DMS79 (cell line): ENCODE measurements at places on chromosomes 7 and 10.

- DNase-seq, result no peak
Observed at GRCh38 chr10:14574291-14574690, 200.4 kb downstream of the FAM107B start.

DNA sequence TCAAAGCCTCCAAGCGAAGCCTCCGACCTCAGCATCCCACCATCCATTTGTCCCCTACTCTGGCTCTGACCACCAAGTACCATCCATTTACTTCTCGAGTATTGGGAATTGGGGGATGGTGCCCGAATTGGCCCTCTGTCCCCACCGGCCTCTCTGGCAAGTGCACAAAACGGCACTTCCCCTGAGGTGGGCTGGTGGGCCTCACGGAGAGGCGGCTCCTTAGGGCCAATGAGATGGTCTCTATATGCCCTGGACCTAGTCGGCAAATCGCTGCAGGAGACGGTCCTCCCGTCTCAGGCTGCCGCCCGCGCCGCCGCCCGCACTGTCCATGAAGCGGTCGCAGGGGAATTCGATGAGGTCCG lies 2.8 kb downstream of the TRIL start:
- no peak for DNase-seq

GRCh38 chr10:128158021-128158795 lies 32.0 kb upstream of the MKI67 start:
- DNase-seq, result no peak

DNA sequence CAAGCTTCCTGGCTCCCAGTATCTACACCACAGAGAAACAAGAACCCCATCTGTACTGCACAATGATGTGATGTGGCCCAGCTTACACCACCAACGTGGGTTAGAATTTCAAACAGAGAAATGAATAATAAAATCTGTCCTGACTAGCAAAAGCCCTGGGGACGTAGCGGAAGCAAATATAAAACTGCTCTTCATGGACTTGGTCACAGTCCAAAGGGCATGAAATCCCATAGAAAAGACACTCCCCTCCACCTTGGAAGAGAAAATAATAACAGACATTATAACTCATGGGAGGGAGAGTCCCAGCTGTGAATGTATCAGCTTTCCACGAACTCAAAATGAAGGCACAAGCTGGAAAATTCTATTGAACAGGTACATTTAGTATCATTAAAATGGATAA lies 205.3 kb upstream of the GALNT17 start:
- DNase-seq, result no peak

DNA sequence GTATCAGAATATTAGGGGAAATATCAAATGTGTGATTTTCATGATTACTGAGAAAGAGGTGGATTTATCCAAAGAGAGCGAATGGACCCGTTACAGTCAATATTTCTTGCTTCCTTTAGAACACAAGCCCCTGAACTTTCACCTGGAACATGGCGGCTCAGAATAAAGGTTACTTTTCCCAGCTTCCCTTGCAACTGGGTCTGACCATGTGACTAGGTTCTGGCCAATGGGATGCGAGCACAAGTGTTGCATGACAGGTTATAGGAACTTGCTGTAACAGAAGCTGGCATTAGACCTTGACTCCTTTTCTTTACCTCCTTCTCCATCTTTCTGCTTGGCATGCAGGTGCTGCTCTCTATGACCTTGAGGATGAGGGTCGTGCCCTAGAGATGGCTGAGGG lies 556.1 kb downstream of the TYW1 start:
- DNase-seq, result no peak

DNA sequence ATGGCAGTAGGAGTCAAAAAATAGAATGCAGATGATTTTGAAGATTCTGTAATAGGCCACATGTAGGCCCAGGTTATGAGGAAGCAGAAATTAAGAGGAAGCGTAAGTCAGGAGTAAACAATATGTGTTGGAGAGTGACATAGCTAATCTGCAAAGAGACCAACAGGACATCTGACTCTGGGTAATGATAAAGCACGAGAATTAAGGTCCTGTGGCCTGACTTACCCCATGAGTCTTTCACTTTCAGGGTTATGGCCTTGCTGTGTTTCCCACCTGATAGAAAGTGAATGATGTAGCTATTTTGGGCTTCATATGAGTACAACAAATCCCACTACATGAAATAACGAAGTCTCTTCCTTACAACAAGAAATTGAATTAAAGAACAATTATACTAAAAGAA lies 393.0 kb downstream of the MAGI2 start:
- DNase-seq, result no peak

DNA sequence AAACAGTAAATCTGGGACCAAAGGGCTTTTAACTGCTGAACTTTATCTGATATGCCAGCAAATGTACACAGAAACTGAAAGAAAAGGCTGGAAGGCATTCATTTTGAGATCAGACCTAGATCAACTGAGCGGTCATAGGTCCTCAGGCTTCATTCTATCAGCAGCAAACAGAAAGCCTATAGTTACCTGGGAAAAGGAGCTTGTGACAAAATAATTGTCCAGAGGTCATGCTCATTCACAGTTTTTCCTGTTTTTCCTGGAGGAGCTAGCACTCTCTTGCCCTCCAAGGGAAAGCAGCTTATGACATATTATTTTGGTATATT lies 320.2 kb downstream of the AHR start:
- no peak for DNase-seq

GRCh38 chr10:99368646-99369045 lies 39.5 kb downstream of the CNNM1 start:
- DNase-seq, result no peak

GRCh38 chr10:8061274-8062211 lies 7.1 kb downstream of the GATA3 start:
- no peak for DNase-seq

GRCh38 chr10:113802997-113803396 lies 50.9 kb downstream of the DCLRE1A start:
- no peak for DNase-seq

GRCh38 chr10:103504181-103504783 lies 10.8 kb downstream of the NEURL1 start:
- no peak for DNase-seq

- no peak for DNase-seq
Observed at GRCh38 chr10:70568781-70569495, 33.6 kb downstream of the PRF1 start.

GRCh38 chr7:818031-818699 lies 14.1 kb upstream of the SUN1 start:
- DNase-seq, result no peak

DNA sequence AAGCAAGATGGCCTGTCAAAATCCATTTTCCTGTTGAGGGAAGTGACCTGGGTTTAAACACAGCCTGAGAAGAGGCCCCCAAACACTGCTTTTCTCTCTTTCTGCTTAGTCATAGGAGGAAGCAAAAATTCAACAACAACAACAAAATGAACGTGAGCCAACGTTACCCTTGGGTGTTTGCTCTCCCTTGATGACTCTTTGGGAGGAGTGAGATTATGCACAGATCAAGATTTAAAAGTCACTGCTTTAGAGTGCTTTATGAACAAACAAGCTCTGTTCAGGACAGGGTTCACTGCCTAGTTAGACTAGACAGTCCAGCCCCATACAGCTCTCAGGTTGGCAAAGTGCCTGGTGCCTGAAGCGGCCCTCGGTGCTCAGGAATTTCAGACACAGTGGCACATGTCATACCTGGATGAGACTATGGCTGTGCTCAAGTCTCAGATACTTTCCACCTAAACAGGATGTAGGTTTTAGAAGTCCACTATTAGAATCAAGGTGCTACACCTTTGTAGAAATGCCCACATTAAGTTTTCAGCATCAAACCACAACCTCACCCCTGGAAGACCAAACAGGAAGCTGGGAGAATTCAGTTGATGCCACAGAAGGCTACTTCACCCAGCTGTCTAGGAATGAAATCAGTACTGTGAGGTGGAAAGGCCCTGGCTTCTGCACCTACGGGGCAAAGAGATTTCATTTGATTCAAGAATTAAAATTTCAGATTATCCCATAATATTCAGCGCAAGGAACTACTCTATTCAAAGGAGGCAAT lies 38.7 kb downstream of the DENND11 start:
- no peak for DNase-seq

DNA sequence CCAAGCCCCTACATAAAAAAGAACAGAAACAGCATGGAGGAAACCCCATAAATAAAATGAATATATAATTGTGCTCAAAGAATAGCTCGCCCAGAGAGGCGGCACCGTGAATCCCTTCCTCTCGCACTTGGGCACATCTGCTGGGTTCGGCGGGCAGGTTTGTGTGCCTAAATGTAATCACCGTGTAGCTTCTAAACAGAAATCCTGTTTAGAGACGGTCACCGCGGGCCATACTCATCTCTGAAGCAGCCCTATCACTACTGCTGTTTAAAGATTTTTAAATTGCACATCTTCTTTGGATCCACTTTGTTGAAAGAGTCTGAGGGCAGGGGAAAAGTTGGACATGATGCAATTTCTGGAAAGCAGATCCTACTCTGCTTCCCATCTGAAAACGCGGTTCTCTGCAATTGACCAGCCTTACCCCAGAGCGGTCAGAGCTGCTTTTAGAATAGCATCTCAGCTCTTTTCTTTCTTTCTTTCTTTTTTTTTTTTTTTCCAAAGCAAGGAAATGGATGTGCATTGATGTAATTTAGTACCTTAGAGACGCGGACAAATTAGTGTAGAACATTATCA lies 6.4 kb downstream of the DRGX start:
- no peak for DNase-seq
